ENCODE measurements at places on chromosomes 12 and 14. TPM values are rescaled to one million over a fixed set of nuclear protein-coding genes. Genes with fewer than 3 reads are reported as not detected.

DNA sequence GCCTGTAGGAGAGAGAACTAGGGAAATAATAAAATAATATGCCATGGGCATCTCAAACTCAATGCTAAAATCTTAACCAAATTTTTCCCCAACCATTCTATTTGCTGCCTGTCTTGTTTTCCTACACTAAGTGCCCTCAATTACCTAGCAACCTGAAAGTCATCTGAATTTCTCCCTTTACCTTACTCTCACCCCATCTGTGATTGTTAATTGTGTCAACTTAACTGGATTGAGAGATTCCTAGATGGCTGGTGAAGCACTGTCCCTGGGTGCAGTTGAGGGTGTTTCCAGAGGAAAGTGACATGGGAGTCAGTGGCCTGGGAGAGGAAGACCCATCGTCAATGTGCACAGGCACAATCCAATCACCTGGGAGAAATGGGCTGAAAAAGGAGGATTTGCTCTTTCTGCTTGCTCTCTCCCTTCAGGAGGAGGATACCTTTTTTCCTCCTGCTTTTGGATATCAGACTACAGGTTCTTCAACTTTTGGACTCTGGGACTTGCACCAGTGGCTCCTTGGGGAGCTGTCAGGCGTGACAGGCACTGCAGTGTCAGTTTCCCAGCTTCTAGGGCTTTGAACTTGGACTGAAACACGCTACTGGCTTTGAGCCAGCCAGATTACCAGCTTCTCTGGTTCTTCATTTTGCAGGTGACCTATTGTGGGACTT is 100.1 kb downstream of the PPP1R12A start:
- H3K4me3 ChIP-seq = no peak overlapping the region
- no peak for DNase-seq
- no peak overlapping the region for H3K27ac ChIP-seq
- H3K27me3 ChIP-seq = no peaks in the 10 kb centered on the region
- peaks cover 34% of the 10 kb centered on the region for H3K36me3 ChIP-seq
- no peaks in the 10 kb centered on the region for H3K4me1 ChIP-seq

GRCh38 chr12:64720884-64721283 is 38.3 kb downstream of the GNS start:
- H3K4me3 ChIP-seq = no peak overlapping the region
- H3K27ac ChIP-seq = no peak overlapping the region
- H3K36me3 ChIP-seq = 0 out of 2 replicates have a peak, but pooled peaks cover 14% of the 10 kb centered on the region
- no peaks in the 10 kb centered on the region for H3K27me3 ChIP-seq

DNA sequence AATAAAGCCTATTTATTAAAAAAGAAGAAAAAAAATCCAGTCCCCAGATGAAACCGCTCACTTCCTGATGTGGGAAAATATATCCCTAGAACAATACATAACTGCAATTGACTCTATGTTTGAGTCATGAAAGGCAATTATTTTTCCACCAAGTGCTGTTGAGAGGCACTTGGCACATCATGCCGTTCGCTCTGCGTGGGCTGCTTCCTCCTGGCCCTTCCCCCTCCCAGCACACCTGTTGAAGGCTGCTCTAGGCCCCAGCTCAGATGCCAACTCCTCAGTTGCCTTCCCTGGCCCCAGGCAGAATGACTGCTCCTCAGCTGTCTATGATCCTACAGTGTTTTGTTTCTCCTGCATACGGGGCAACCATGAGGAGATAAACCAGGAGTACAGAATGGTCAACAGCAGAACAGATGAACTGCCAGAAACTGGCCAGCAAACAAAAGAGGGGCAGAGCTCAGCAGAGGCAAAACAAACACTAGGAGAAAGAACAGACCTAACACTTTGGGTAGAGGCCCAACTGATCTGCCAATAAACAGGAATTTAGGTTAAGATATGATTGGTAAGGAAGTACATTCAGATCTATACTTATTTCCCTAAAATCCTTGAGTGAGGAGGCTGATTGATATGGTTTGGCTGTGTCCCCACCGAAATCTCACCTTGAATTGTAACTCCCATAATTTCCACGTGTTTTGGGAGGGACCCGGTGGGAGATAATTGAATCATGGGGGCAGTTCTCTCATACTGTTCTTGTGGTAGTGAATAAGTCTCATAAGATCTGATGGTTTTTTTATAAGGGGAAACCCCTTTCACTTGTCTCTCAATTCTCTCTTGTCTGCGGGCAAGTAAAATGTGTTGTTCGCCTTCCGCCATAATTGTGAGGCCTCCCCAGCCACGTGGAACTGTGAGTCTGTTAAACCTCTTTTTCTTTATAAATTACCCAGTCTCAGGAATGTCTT is 58.6 kb downstream of the SLC38A1 start:
- peak; percentile 62 for DNase-seq
- peaks cover 82% of the 10 kb centered on the region for H3K4me1 ChIP-seq
- peaks cover 45% of the 10 kb centered on the region for H3K36me3 ChIP-seq
- H3K27me3 ChIP-seq = no peaks in the 10 kb centered on the region
- peak overlapping the region; percentile 80 for H3K27ac ChIP-seq
- no peak overlapping the region for H3K4me3 ChIP-seq

GRCh38 chr12:16828891-16829290 is 222.9 kb upstream of the LMO3 start:
- DNase-seq = no peak
- H3K4me1 ChIP-seq = no peaks in the 10 kb centered on the region
- no peak overlapping the region for H3K27ac ChIP-seq
- H3K27me3 ChIP-seq = no peaks in the 10 kb centered on the region

- no peak overlapping the region for H3K27ac ChIP-seq
- DNase-seq = no peak
- H3K4me3 ChIP-seq = no peak overlapping the region
Measured at GRCh38 chr14:100909439-100909838, 5.9 kb upstream of the RTL1 start.

- DNase-seq = no peak
- H3K27ac ChIP-seq = no peak overlapping the region
- H3K27me3 ChIP-seq = no peaks in the 10 kb centered on the region
- H3K36me3 ChIP-seq = no peaks in the 10 kb centered on the region
- H3K4me3 ChIP-seq = no peak overlapping the region
Measured at GRCh38 chr12:85156569-85156968, 120.4 kb downstream of the LRRIQ1 start.

DNA sequence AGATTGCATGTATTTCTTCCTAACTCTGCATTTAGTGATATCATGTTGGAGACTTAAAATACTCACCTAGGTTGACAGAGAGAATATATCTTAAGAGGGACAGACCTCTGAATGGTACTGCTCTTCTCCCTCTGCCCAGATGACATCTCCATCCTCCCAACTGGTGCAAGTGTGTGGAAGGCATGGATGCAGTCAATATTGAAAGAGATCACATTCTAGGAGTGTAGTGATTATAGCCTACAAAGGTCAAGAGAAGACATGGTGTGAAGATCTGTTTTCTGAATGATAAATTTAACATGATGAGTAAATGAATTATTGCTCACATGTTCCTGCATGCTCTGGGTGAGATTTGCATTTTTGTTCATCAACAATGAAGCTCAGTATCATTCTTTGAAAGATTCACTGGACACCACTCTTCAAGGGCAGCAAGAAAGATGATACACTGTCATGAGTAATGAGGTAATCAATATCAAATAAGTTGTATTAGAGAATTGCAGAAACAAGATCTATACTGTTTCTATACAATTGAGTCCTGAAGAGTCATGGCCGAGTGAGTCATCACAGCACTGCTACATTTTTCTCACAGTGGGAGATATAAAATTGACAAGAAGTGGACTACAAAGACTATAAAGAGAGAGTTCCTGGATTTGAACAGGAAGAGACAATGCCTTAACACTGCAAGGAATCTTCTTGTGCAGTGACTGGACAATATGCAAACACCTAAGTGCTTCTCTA is 183.3 kb upstream of the KRR1 start:
- no peak for DNase-seq
- no peaks in the 10 kb centered on the region for H3K36me3 ChIP-seq
- H3K4me3 ChIP-seq = no peak overlapping the region
- H3K4me1 ChIP-seq = peaks cover 11% of the 10 kb centered on the region

GRCh38 chr12:39122562-39123204 is 217.3 kb upstream of the CPNE8 start:
- H3K27me3 ChIP-seq = no peaks in the 10 kb centered on the region
- H3K27ac ChIP-seq = no peak overlapping the region
- H3K36me3 ChIP-seq = no peaks in the 10 kb centered on the region

- no peaks in the 10 kb centered on the region for H3K4me1 ChIP-seq
- no peak overlapping the region for H3K27ac ChIP-seq
- no peaks in the 10 kb centered on the region for H3K36me3 ChIP-seq
- H3K4me3 ChIP-seq = no peak overlapping the region
- H3K27me3 ChIP-seq = no peaks in the 10 kb centered on the region
Measured at GRCh38 chr12:129928643-129929042, 24.8 kb upstream of the TMEM132D start.

DNA sequence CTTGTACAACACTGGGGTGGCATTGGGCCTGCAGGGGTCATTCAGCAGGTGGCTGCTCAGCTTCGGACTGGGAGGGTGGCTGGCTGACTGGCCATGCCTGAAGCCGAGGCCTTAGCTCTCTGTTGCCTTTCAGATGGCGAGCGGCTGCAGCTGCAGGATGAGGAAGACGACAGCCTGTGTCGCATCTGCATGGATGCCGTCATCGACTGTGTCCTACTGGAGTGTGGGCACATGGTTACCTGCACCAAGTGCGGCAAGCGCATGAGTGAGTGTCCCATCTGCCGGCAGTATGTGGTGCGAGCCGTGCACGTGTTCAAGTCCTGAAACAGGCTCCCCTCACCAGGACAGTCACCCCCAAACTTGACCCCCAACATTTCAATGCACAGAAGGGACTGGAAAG is 23.3 kb downstream of the RNF34 start:
- peaks cover 78% of the 10 kb centered on the region for H3K36me3 ChIP-seq
- no peak overlapping the region for H3K27ac ChIP-seq
- DNase-seq = no peak
- no peak overlapping the region for H3K4me3 ChIP-seq

GRCh38 chr12:25583545-25583944 is 30.5 kb upstream of the LMNTD1 start:
- H3K27me3 ChIP-seq = no peaks in the 10 kb centered on the region
- no peaks in the 10 kb centered on the region for H3K4me1 ChIP-seq
- peak; percentile 42 for DNase-seq
- H3K36me3 ChIP-seq = no peaks in the 10 kb centered on the region
- no peak overlapping the region for H3K27ac ChIP-seq

GRCh38 chr14:75452324-75452723 is 24.5 kb downstream of the JDP2 start:
- no peak overlapping the region for H3K4me3 ChIP-seq
- H3K36me3 ChIP-seq = no peaks in the 10 kb centered on the region
- H3K27ac ChIP-seq = no peak overlapping the region
- peaks cover 5% of the 10 kb centered on the region for H3K4me1 ChIP-seq
- H3K27me3 ChIP-seq = no peaks in the 10 kb centered on the region
- no peak for DNase-seq

DNA sequence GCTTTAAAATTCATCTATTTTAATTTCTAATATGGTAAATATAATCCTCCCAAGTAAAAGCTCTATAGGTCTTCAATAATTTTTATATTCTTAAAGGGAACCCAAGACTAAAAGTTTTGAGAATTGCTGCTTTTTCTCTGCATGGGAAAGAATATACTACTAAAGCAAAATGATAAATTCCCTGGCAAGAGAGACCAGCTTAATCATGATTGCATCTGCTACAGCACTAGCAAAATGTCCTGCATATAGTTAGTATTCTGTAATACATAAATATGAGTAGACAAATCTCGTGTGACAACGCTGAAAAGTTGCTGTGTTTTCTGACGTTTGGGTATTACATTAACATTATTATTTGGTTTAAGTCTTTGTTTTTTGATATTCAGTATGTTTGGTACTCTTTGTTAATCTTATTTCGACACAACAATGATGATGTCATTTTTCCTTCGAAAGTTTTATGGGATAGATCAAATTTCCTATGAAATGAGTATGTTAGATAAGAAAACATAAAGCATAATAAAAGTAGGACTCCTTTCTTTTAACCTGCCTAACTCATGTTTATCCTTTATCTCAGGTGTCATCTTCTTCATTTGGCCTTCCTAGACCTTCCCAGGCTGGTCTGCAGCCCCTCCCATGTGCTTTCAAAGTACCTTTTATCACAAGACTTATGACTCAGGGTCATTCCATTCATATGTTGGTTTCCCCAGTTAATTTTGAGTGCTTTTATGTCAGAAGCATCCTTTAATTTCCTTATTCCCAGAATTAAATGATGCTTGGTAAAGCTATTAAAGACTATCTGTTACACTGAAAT is 321.9 kb downstream of the RAD51B start:
- no peaks in the 10 kb centered on the region for H3K36me3 ChIP-seq
- no peaks in the 10 kb centered on the region for H3K27me3 ChIP-seq
- H3K4me3 ChIP-seq = no peak overlapping the region
- no peak for DNase-seq

DNA sequence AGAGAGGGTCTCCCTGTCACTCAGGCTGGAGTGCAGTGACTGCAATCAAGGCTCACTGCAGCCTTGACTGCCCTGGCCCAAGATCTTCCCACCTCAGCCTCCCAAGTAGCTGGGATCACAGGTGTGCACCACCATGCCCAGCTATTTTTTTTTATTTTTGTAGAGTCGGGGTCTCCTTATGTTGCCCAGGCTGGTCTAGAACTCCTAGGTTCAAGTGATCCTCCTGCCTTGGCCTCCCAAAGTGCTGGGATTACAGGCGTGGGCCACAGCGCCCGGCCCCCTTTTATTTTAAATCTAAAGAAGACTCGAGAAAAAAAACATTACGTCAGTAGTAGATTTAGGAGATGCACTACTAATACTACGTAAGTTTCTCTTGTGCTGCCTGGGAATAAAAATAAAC is 14.3 kb downstream of the FOS start:
- H3K36me3 ChIP-seq = no peaks in the 10 kb centered on the region
- H3K4me3 ChIP-seq = no peak overlapping the region
- H3K27ac ChIP-seq = no peak overlapping the region
- DNase-seq = no peak
- H3K27me3 ChIP-seq = no peaks in the 10 kb centered on the region
- peaks cover 27% of the 10 kb centered on the region for H3K4me1 ChIP-seq

DNA sequence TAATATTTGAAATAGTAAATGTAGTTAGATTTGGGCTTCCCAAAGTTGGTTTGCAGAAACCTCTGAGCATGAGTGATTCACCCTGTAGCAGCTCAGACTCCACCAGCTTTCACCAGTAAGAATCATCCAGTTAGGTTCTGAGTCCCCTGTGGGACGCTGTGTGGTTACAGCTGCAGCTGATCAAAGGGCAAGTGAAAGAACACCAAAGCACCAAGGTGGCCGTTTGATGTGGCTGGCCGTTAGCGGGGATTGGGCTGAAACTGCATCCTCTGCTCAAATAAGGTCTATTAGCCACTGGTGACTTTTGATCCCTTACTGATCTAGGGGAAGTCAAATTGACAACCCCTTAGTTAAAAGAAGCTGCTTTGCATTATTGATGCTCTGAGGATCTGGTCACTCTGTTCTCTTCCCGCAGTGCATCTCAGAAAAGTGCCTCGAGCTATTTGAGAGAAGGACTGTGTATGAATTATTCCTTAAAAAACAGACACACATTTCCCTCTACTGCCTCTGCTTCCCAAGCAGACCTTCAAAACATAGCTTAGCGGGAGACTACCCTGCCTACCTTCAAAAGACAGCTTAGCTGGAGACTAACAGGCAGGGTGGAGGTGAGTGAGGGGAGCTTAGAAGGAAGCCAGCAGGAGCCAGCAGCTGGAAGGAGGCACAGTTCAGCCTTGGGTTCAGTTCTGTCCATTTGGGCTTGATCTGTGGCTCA is 3.7 kb downstream of the ABHD12B start:
- DNase-seq = no peak
- no peaks in the 10 kb centered on the region for H3K36me3 ChIP-seq
- H3K4me1 ChIP-seq = 0 out of 2 replicates have a peak, but pooled peaks cover 5% of the 10 kb centered on the region
- H3K4me3 ChIP-seq = no peak overlapping the region

The DIABLO gene
- 45.8 TPM for total RNA-seq

The CLEC2D gene
- total RNA-seq = 1.5 TPM

The TESPA1 gene
- 35.1 TPM for total RNA-seq

The RAD9B gene
- 1.4 TPM for total RNA-seq

The TC2N gene
- not detected for total RNA-seq

The TAS2R9 gene
- 0.19 TPM for total RNA-seq

The KRT74 gene
- not detected for total RNA-seq
